Nucleus accumbens (tissue), 56 donors: ENCODE measurements at places on chromosomes 16 and 17.

GRCh38 chr17:79794659-79795511 is 2.0 kb downstream of the CBX8 start:
- DNase-seq: no peak

GRCh38 chr17:40022961-40023541 is 7.8 kb downstream of the CSF3 start:
- no peak for DNase-seq

- DNase-seq: no peak
These were observed 11.8 kb downstream of the MAP2K3 start for GRCh38 chr17:21296097-21297025.

GRCh38 chr16:2866431-2866830 is 8.5 kb upstream of the PRSS22 start:
- no peak for DNase-seq
